Activated B cell treated with CpG ODN at 0.5 μM for 24 hours (primary cell): ENCODE measurements at places on chromosomes 7 and 10. TPM values are rescaled to one million over a fixed set of nuclear protein-coding genes. Genes with fewer than 3 reads are reported as not detected.

DNA sequence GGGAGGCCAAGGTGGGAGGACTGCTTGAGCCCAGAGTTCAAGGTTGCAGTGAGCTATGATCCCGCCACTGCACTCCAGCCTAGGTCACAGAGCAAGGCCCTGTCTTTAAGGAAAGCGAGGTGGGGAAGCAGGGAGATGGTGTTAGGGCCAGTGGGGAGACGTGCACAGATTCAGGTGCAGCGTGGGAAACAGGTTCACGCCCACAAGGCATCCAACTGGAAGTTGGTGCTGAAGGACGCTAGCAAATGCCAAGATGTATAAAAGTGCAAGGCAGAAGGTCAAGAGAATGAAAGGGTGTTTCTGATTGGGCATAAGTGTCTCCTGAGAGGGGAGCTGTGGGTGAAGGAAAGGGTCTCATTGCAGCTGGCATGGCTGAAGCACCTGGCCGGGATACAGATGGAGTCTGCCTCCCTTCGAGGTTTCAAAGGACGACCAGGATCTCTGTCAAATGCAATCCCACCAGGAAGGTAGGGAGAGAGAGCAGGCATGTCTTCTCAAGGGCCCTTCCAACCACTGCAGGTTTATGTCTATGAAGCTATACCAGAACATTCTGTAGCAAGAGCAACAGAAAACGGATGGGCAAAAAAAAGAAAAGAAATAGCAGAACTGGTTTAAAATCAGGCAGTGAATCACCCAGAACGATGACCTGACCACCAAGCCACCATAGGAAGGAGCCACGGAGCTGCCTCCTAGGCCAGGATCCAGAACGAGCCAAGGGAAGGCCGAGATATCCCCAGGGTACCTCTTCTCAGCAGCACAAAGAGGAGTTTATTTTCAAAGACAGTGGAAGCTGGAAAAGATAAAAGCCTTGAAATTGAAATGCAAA is 43.2 kb downstream of the GSDME start:
- DNase-seq, result no peak

GRCh38 chr10:35226507-35226906 is 99.9 kb downstream of the CREM start:
- DNase-seq, result no peak

- no peak for DNase-seq
Observed at GRCh38 chr7:41420421-41420820, 282.5 kb downstream of the INHBA start.

DNA sequence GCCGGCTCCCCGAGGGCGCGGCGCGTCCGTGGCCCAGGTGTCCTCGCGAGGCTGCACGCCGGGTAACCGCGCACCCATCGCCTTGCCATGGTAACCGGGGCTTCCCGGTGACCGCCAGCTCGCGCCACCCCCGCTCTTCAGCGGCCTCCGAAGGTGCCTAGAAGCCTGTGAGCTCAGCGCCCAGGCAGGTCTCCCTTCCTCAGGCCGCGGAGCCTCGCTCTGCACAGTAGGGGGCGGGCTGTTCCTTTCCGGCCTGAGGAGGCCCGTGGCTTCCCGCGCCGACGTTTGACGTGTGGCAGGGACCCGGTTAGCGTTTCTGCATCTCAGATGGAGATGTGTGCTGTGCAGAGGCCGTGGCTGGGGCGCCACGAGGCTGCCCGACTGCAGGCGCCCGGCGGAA is 117.1 kb downstream of the DYNC2I1 start:
- DNase-seq, result no peak

The NKX2-3 gene
- total RNA-seq, result not detected in 2 replicates

GRCh38 chr10:91536733-91537132 is 96.1 kb downstream of the PPP1R3C start:
- no peak for DNase-seq

- no peak for DNase-seq
Observed at GRCh38 chr7:40755438-40755837, 620.6 kb downstream of the SUGCT start.

GRCh38 chr10:69265521-69265920 is 12.8 kb upstream of the HK1 start:
- no peak for DNase-seq

- DNase-seq, result peak; percentile 62
Observed at GRCh38 chr10:69392481-69393000, 24.2 kb downstream of the TACR2 start.

- no peak for DNase-seq
Observed at GRCh38 chr7:17015598-17016031, 133.8 kb upstream of the AGR3 start.

The ZNF727 gene
- total RNA-seq, result 0.53 and 0.95 TPM in 2 replicates

GRCh38 chr7:25859412-25860274 is 292.4 kb upstream of the NFE2L3 start:
- DNase-seq, result no peak

The PAPOLB gene
- total RNA-seq, result 0.07 TPM in 1 of 2 replicates, not detected in the other

GRCh38 chr7:66047426-66047825 is 28.2 kb upstream of the ASL start:
- no peak for DNase-seq

The AKR1C2 gene
- not detected in 2 replicates for total RNA-seq

DNA sequence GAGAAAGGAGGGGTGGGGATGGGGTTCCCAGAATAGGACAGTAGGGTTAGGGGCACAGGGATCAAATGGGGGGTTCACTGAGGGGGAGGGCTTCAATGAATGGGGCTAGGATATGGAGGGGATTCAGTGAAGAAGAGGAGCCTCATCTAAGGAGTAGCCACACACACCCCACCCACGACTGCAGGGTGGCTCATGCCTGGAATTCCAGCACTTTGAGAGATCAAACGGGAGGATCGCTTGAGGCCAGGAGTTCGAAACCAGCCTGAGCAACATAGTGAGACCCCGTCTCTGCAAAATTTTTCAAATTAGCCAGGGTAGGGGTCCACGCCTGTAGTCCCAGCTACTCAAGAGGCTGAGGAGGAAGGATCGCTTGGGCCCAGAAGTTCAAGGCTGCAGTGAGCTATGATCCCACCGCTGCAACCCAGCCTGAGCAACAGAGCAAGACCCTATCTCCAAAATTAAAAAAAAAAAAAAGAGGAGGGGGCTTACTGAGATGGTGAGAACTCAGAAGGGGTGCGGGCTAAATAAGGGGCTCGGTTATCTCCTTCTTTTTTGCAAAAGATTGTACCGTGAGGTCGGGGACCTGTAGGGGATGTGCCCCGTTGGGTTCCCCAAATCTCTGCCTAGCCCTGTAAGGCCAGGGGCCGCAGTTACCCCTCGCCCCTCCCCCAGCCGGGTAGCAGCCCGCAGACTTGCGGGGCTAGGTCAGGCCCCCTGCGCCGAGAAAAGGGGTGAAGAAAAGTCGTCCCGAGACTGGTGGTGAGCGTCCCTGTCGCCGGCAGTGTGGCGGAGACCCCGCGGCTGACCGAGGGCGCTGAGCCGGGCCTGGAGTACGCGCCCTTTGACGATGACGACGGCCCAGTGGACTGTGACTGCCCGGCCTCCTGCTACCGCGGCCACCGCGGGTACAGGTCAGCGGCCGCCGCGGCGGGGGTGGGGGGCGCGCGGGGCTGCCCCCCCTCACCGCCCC is 43.1 kb upstream of the HSPB1 start:
- no peak for DNase-seq

GRCh38 chr7:103710247-103710646 is 264.2 kb upstream of the SLC26A5 start:
- no peak for DNase-seq
